ENCODE measurements at places on chromosomes 11 and 22.

GRCh38 chr11:36349351-36350136 lies 53.5 kb downstream of the PRR5L start:
- DNase-seq: no peak

DNA sequence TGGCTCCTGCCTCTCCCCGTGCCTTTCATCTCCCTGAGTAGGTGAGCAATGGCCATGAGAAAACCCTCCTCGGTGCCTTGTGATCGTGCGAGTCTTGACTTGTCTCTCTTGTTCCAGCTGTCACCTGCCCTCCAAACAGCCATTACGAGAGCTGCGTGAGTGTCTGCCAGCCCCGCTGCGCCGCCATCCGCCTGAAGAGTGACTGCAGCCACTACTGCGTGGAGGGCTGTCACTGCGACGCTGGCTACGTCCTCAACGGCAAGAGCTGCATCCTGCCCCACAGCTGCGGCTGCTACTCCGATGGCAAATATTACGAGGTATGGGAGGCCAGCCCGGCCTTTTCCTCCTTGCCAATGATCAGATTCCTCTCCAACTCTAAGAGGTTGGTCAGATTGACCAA lies 51.7 kb downstream of the TECTA start:
- DNase-seq: no peak

DNA sequence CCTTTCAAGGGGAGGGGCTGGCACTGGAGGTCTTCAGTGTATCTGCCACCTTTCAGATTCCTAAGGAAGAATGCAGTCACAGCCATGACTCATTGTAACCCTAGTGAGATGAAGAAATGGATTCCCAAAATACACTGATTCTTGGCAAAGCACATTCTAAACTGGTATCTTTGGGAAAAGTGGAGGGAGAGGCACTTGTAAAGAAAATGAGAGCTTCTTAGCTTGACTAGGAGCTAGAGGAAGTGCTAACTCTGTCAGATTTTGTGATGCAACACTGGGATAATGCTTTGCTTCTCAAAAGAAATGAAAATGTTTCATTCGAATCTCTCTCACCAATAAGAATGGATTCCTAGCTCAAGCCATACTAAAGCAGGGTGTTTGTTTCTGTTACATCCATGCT lies 14.3 kb downstream of the NRIP3 start:
- peak; percentile 28 for DNase-seq

DNA sequence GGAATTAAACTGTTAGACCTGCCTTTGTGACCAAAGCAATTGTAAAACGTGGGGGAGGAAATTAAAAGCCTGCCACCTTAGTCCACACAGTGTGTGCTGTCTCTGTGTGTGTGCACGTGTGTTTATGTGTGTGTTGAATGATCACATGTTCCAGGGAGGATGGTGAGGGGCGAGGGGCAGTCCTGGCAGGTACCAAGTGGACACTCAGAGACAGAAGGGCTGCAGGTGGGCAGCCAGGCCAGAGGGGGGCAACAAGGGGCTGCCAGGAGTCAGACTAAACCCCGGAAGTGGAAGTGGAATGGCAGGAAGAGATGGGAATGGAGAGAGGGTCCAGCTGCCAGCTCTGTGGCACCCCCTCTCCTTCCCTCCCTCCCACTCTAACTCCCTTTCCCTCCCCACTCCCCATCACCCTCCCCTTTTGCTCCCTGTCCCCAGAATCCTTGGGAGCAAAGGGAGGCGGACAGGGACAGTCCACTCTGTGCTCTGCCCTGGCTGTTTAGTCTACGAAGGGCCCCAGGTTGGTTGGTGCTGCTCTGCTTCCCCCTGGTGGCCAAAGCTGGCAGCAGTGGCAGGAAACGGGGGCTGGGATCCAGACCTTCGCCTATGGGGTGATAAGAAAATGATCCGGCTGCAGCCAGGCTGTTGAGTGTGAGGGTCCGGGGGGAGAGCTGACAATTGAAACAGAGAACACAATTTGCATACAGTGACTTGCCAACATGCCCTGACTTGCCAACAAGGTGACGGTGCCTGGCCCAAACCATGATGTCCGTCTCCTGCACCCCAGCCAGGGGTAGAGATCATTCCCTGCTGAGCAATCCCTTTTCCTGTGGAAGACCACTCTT lies 24.4 kb downstream of the P2RY2 start:
- DNase-seq: peak; percentile 32

DNA sequence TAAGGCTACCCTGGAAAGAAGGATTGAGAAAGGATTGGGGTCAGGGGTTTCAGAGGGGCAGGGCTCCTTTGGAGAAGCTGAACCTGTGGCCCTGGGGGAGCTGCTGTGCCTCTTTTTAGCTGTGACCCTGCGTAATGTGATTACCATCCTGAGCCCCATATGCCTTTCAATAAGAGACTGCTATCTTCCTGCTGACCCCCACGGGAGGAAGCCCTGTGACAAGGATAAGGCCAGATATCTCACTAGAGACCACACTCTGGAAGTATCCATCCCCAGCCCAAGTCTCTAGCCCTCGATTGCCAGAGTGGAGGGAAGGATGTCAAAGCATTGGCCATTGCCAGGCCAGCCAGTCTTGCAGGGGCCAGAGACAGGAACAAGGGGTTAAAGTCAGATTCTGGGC lies 4.8 kb upstream of the SLC39A13 start:
- DNase-seq: no peak

- DNase-seq: no peak
Observed at GRCh38 chr11:42849362-42849761, 462.4 kb upstream of the API5 start.

GRCh38 chr22:21626073-21626734 lies 3.6 kb downstream of the YDJC start:
- no peak for DNase-seq

GRCh38 chr22:19164425-19164824 lies 14.1 kb downstream of the SLC25A1 start:
- no peak for DNase-seq

GRCh38 chr11:110355011-110355744 lies 58.8 kb upstream of the RDX start:
- DNase-seq: no peak

DNA sequence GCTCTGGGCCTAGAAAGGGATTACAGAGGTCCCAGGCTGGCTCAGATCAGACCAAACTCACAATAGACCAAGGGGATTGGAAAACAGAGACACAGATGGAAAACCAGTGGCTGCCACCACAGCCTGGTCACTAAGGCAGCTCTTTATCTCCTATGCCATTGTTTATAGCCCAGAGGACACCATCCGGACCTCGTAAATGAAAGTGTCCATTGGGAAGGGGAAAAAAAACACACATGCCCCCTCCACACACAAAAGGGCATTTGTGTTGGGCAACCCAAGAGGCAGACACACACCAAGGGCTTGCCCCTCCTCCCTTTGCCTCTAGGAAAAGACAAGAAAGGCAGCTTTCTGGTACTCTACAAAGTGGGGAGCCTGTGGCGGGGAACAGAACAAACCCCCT lies 85.9 kb downstream of the GAB2 start:
- no peak for DNase-seq

- no peak for DNase-seq
Observed at GRCh38 chr11:62710001-62710345, 2.5 kb downstream of the GNG3 start.

DNA sequence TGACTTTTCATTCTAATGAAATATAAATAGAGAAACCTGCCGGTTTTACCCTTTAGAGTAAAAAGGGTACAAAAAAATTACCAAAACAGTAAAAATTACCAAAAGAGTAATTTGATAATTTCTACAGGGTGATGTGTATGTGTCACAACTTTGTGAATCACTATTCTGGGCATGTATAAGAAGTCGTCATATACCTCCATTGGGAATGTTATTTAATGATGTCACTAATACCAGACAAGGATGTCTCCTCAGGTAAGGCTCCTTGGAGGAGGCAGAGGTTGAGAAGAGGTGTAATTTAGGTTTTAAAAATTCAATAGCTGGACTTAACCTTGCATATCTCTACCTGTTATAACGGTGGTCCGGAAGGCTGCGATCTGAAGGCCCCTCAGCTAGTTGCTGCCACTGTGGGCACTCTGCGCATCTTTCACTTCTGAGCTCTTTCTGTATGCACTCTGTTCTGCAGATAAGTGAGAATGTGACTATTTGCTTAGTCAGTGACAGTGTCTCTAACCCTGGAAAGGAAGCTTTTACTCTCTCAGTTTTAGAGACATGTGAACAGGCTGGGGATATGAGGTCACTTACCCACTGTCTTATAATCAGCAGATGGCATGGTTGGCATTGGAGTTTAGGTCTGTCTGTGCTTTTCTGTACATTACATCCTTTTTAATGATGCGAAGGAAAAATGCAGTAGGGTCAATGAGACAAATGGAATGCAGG lies 987 bp upstream of the NCR3LG1 start:
- DNase-seq: no peak

- DNase-seq: no peak
Observed at GRCh38 chr11:17683377-17684161, 35.8 kb upstream of the MYOD1 start.

GRCh38 chr11:122173074-122173450 lies 57.0 kb upstream of the BLID start:
- no peak for DNase-seq

DNA sequence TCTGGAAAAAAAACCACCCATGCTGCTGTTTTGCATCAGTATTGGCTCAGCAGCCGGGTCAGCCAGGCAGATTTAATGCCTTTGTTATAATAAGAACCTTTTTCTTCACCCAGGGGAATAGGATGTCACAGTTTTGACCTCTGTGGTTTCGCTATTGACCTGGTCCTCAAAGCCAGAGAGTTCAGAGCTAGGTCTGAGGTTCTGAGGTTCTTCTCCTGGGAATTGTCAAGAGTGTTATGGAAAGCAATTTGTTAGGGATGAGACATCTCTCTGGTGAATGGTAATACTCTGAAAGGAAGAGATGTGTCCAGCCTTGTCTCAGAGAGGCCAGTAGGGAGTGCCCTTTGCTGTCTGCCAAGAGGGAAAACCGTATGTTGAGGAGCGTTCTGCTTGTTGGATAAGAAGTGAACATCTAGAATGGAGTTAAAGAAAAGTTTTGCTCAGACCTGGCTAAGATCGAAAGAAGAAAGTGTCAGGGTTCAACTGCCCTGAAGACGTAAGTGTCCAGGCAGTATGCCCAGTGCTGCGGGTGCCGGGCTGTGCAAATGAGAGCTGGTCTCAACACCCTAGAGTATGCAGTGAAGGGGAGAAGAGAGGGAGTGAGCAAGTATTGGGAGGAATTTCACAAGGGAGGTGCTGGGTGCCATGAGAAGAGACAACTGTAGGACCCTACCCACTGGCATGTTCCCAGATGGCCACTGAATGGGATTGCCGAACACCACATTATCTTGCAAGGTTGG lies 150.9 kb upstream of the TTC12 start:
- no peak for DNase-seq

- no peak for DNase-seq
Observed at GRCh38 chr11:75384438-75385080, 14.8 kb upstream of the RPS3 start.

- no peak for DNase-seq
Observed at GRCh38 chr22:42156598-42156997, 26.0 kb upstream of the CYP2D6 start.

- DNase-seq: no peak
Observed at GRCh38 chr11:17437366-17437765, 39.3 kb downstream of the ABCC8 start.

DNA sequence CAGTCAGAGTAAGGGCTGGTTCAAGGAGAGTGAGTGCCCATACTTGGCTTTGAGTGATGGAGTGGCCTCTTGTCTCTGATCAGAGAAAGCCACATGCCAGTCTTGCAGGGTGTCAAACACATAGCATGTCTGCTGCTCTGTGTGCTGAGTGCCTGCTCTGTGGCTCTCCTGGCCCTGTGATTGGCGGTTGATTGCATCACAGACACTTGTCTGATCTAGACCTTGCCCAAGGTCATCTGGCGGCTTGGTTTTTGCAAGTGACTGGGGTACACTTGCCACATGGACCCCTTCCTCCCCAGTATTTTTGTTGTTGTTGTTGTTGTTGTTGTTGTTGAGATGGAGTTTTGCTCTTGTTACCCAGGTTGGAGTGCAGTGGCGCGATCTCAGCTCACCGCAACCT lies 10.3 kb downstream of the OSBP2 start:
- DNase-seq: no peak

GRCh38 chr11:68213135-68213515 lies at the start of gene KMT5B:
TSS of gene KMT5B (minus strand) at chr11:68213296. CDS start at chr11:68190076, 23,220 bp downstream.
- DNase-seq: peak; percentile 35

- no peak for DNase-seq
Observed at GRCh38 chr11:106288822-106289387, 211.4 kb downstream of the AASDHPPT start.

DNA sequence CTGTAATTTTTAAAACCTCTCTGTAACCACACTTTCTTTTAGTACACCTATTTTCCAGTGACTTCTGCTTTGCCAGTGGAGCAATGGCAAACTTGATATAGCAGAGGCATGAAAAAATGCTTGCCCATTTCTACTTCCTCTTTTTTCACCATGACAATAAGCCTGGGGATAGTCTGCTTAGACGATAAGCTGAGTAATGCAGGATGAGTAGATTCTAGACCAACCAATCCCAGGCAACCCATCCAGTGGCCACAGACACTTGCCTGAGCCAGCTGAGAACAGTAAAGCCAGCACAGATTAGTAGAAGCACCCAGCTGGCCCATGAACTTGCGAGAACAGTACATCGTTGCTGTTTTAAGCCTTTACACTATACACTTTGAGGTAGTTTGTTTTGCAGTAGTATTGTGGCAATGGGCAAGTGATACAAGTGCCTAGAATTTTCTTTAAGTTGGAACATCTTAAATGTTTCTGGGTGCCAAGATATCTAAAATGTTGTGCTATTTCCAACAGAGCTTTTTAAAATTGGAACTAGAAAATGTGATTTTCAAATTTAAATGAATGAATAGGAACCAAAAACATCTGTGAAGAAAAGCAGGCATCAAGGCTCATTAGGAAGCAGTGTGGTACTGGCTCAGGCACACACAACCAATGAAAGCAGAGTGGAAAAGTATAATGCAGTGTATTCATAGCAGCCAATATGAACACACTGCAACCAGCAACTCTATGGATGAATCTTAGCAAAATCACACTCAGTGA lies 37.7 kb downstream of the DDI1 start:
- DNase-seq: no peak

GRCh38 chr11:81772166-81772565 lies 961.5 kb downstream of the FAM181B start:
- peak; percentile 11 for DNase-seq

DNA sequence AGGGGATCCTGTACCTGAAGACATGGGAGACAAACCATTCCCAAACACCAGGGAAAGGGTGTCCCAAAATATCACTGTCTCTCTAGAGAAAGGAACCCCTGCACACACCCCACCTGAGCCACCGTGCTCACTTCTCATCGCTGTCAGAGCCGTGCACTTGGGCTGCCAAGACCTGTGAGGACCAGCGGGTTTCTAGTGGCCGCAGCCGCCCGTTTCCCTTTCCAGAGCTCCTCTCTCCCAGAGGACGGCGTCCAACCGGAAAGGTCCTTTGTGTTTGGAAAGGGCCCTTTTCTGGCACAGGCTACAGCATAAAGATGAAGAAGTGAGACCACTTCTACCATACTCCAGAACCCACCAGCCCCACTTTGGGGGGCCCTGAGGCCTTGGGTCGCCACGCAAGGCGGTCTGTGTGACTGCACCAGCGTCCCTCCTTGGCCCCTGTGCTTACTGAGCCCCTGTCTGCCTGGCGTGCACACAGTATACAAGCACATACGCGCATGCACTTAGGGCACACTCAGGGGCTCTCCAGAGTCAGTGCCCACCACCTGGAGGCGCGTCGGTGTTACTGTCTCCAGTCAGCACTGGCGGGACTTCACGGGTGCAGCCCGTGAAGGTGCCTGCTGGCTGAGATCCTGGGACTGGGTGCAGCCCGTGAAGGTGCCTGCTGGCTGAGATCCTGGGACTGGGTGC lies 381.8 kb downstream of the TBC1D22A start:
- DNase-seq: no peak

Data from fibroblast of skin of left biceps (primary cell).